ENCODE measurements at places on chromosomes 7 and 10.

- DNase-seq, result no peak
Measured at GRCh38 chr7:6648066-6648814, 11.1 kb downstream of the ZNF316 start.

DNA sequence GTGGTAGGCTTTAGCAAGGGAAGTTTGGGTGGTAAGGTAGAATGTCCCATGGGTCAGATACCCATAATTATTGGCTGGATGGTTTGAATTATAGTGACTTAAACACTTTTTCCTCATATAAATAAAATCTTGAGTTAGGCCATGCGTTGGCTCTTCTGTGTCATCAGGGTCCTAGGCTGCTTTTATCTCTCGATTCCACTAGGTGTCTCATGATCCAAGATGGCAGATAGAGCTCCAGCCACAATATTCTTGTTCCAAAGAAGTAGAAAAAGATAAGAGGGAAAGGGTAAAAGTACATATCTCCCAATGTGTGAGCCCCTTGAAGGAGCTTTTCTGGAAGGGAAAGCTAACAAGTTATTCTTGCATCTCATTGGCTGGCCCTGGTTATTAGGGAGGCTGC is 144.7 kb downstream of the GRK5 start:
- DNase-seq, result no peak

- peak; percentile 33 for DNase-seq
Measured at GRCh38 chr10:68550747-68551411, 9.3 kb upstream of the TET1 start.

DNA sequence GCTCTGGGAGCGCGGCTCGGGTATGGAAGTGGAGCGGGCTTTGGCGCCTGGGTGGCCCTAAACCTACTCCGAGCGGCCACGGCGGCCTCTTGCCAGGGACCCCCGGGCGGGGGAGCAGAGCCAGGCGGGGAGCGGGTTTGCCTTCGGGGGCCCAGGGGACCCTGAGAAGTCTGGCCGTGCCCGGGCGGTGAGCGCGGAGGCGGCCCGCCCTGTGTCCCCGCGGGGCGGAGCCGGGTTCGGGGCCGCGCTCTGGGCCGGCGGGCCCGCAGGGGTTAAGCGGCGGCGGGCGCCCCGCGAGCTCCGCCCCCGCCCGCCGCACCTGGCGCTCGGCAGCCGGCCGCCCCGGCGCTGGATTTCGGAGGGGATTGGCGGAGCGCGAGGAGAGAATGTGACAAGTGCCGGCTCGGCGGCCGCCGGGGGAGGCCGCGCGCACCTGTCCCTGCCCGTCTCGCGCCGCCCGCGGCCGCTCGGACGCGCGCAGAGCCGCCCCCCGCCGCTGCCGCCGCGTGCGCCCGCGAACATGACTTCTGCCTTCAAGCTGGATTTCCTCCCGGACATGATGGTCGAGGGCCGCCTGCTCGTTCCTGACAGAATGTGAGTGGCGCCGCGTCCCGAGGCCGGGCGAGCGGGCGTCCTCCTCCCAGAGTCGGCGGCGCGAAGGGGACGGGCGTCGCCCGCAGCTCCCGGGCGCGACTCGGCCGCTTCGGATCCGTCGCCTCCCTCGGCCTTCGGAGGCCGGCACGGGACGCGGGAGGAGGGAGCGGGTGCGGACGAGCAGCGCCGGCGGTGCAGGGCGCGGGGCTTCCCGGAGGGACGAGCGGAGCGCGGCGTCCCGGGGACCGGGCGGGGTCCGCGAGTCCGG is at the start of gene CELF2:
CELF2 (plus strand) TSS at position 303 of the 862 bp plus-strand sequence; CDS start at position 521, 218 bp downstream.
- peak; percentile 5 for DNase-seq

GRCh38 chr7:139035586-139036353 is at the start of gene ZC3HAV1L:
Gene ZC3HAV1L, minus strand, starts transcription at chr7:139036042. Its CDS starts 25 bp downstream, at chr7:139036017.
- DNase-seq, result peak; percentile 69

GRCh38 chr7:5195157-5195556 is 5.1 kb downstream of the WIPI2 start:
- DNase-seq, result no peak

DNA sequence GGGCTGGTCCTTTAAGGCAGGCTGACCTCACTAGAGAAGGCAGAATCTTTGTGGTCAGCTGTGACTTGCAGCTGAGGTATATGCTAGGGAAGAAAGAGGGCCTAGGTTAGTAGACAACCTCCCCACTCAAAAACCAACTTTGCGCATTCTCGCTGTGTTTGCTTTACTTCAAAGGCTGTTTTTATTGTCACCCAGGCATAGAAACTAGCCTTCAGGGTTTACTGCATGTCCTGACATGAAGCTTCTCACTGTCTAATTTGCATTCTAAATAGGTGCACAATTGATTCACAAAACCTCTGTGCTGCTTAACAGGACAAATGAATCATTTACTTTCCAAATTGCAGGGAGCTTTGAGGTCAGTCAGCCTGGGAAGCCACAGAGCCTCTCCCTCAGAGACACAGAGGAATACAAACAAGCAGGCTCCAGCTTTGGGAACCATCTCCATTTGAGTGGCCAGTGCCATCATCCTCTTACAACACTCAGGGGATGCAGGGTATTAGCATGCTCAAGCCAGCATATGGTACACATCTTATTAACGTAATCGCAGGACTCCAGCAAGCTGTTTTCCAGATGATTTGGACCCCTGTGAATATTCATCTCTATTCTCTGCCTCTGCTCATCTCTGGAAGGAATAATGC is 596.4 kb upstream of the GHITM start:
- no peak for DNase-seq

DNA sequence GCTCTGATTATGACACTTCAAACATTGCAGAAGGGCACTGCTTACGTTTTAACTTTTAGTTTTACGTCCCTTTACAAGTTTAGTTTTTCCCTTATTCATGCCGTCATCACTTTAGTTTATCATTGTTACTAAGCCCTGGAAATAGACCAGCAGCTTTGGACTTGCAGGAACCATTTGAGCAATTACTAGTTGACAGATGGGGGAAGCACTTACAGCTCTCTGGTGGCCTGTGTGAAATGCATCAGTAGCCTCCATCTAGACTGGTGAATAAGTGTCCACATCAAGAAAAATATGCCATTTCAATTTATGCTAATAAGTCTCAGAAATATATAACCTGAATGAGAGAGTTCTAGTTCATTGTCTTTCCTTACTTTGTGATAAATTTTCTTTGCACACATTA is 194.9 kb upstream of the GRM3 start:
- DNase-seq, result no peak
